Stimulated activated CD4-positive, alpha-beta T cell treated with anti-CD3 and anti-CD28 coated beads, Interleukin-4, amount 100 ng/mL, for 48 hours (primary cell): ENCODE measurements at places on chromosomes 16 and 17.

- DNase-seq = no peak
Measured at GRCh38 chr17:38613981-38614779, 8.4 kb upstream of the SRCIN1 start.

DNA sequence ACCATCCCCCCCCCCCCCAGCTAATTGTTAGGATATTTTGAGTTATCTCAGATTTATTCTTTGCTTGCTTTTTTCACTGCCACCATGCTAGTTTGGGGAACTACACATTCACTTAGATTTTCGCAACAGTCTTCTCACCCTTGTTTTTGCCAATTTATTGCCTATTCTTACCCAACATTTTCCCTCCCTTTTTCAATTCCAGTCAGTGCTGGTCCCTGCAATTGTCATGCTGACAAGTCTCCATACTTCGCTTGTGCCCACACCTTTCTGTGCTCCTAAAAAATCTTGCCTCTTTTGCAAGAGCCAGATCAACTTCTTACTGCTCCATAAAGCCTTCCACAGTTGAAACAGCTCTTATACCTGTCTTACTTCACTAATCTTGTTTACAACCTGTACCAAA, 16.3 kb downstream of the TNRC6A start:
- no peak for DNase-seq

DNA sequence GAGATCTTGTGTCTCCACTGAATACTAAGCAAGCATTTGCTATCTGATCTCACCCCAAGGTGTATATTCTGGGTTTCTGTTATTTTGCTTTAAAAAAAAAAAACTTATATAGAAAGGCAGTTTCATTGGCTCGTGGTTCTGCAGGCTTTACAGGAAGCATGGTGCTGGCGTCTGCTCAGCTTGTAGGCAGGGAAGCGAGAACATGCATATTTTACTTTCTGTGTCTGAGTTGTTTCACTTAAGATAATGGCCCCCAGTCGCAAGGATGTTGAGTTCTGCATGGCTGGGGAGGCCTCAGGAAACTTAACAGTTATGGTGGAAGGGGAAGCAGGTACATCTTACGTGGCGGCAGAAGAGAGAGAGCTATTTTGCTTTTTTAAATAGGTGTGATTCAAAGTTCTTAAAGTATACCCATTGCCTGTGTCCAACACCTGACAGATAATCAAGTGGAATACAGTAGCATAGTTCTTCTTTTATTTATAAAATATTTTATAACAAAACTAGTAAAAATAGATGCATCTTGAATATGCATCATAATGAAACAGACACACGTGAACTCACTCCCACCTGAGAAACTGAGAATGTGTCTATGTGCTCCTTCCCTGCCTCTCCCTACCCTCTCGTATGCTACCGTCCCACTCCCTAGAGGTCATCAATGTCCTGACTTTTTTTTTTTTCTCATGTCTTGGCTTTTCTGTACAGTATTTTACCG, 15.4 kb upstream of the ARHGAP17 start:
- DNase-seq = no peak

GRCh38 chr17:67297454-67297960, 52.5 kb upstream of the HELZ start:
- DNase-seq = no peak

- no peak for DNase-seq
Measured at GRCh38 chr17:2123375-2124251, 68.7 kb downstream of the HIC1 start.

- DNase-seq = no peak
Measured at GRCh38 chr16:18041864-18042834, 294.4 kb downstream of the NPIPA8 start.

GRCh38 chr17:68820825-68821481, 134.2 kb downstream of the ABCA8 start:
- no peak for DNase-seq

- no peak for DNase-seq
Measured at GRCh38 chr16:24098896-24099295, 157.2 kb upstream of the CACNG3 start.

DNA sequence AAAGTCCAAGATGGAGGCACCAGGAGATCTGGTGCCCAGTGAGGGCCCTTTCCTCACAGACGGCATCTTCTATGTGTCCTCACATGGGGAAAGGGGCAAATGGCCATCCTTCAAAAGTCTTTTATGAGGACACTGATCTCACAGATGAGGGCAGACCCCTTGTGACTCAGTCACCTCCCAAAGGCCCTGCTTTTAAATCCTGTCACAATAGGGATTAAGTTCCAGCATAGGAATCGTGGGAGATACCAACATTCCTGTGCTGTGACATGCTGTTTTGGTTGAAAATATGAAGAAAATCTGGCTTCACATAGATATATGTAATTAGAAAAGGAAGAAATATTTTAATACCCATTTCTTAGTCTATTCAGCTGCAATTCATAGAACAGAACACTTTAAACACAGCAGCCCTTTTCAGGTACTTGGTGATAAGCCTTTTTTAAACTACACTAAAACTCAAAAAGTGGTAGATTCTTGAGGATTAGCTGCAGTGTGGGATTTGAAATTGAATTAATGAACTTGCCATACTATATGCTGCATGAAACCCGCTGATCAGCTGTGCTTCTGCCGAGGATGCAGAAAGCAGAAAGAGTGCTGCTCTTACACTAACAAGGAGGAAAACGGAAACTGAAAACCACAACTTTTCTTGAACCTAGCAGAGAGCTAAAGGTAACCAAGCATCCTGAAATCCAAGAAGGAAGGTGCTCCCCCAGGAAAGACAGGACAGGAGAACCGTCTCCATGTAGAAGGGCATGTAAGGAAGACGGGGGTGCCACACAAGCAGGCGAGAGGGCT, 32.7 kb downstream of the VPS53 start:
- DNase-seq = no peak
